RWPE2 (cell line): ENCODE measurements at places on chromosomes 4 and X.

DNA sequence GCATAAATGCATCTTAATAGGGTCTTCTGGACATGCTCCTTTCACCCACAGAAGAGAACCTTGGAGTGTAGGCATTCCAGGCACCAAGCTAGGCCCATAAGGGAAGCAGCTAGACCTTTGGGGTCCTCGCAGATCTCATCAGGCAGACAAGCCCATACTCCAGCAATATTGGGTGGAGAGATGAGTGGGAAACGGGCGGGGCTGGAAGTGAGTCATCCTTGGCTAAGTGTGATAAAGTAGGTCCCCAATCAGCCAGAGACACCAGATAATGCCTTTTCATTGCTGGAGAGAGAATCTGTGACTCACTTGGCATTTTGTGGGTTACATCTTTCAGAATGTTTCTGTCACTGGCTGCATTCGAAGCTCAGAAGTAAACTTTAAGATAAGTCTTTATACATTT lies 133.3 kb upstream of the MBNL3 start:
- DNase-seq: no peak

DNA sequence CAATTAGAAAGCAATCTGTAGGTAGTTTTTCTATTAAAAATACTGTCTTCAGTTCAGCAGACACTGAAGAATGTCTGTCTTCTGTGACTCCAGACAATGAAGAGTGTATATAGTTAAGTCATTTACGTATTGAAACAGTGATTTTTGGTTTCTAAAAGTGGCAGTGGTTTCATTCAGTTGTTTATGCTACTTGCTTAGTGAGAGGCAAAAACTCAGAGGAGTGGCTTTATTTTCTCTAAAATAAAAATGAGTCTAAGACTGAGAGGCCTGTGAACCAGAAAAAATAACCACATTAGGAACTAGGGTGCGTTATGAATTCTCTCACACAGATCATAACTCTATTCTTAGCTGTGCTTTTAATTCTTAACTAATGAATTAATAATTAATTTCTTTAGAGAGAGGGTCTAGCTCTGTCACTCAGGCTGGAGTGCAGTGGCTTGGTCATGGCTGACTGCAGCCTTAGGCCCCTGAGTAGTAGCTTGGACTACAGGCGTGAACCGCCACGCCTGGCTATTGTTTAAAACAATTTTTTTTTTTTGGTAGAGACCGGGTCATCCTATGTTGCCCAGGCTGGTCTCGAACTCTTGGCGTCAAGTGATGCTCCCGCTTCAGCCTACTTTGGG lies 31.4 kb downstream of the FREM3 start:
- DNase-seq: no peak

DNA sequence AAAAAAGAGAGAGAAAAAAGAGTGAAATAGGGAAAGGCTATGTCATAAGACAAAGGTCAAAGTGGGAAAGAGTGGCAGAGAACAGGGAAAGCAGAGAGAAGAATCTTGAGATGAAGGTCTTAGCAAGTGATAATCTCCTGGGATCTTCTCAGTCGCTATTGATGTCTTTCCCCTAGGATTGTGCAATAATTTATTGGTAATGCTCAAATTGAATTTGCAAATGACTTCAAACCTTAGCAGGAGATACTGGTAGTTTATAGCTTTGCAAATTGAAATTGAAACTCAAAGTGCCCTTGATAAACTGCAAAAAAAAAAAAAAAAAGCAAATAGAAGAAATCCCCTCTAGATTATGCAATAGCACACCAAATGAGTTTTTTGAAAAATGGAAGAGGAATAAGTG lies 45.7 kb upstream of the MID1 start:
- no peak for DNase-seq

- DNase-seq: no peak
These were observed 351.5 kb upstream of the EMCN start for GRCh38 chr4:100869276-100869675.

- DNase-seq: no peak
These were observed 5.1 kb downstream of the PPP1R2C start for GRCh38 chrX:42772874-42773273.

DNA sequence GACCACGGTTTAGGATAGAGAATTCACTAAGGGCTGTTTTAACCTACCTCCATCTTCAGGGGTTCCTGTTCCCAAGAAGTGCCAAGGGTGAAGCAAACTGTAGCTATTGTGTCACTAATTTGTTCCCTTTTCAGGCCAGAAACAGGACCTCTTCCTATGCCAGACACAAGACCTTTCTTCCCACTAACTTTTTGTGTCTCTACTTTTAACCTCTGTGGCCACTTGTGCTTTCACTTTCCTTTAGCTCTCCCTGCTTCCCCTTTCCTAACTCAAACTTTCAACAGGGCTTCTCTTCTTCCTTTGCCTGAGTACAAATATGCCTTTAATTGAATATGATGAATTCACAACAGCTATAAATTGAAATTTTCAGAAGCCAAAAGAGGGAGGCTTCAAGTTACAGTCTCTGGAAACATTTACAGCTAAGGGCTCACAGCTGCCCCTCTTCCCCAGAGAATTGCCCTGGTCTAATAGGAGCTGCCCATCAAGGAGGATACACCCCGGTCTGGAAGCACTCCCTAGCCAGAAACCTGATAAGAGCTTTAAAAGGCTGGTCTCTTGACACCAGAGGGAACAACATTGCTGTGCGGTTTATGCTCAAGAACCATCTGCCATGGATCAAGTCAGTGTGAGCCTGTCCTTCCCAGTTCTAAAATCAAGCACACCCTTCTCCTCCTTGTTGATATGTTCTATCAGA lies 61.7 kb upstream of the PLS3 start:
- DNase-seq: no peak

DNA sequence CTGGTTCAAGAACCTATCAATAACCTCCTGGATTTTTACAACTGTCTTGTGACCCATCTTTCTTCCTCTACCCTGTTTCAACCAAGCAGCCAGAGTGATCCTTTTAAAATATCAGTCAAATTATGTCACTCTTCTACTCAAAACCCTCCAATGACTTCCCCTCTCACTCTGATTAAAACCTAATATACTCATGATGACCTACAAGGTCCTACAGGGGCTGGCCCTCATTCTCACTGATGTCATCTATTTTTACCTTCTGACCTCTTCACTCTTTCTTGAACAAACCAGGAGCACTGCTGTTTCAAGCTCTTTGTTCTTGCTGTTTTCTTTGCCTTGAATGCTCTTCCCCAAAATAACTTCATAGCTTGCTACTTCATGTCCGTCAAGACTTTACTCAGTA lies 48.5 kb downstream of the ARHGEF38 start:
- DNase-seq: no peak

GRCh38 chrX:123976706-123977316 lies 15.3 kb downstream of the STAG2 start:
- no peak for DNase-seq

DNA sequence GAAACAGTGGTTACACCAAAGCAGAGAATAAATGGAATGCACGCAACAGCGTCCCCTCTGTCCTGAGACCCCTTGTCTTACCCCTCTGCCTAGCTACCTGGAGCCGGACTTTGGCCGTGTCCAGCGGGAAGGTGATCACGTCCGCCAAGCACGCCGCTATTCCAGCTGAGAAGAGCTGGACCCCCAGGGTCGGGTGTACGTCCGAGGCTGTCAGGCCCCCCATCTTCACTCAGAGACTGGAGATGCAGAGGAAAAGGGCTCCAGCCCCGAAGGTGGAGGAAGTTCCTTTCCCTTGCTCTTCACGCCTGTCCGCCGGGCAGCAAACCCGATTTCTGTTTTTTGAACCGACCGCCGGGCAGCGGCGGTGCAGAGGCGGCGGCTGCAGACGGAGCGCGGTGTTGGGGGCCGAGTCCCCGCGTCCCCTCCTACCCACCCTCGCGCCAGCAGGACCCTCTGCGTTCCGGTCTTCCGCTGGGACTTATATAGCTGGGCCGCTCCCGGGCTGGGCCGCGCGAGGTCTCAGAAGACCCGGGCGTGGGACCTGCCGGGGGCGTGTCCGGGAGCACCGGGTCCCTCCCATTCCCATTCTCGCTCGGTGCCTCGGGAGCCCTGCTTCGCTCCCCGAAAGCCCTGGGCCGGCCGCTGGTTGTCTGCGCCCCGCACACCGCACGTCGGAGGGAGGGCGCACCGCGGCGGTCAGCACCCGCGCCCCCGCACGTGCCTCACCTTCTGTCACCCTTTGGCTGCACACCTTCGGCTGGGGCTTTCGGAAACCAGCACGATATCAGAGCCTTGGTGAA lies at the start of gene UCP1:
Gene UCP1 (minus strand): TSS at position 455 of the 800 bp plus-strand sequence. CDS start 232 bp downstream, at position 223.
- DNase-seq: no peak

DNA sequence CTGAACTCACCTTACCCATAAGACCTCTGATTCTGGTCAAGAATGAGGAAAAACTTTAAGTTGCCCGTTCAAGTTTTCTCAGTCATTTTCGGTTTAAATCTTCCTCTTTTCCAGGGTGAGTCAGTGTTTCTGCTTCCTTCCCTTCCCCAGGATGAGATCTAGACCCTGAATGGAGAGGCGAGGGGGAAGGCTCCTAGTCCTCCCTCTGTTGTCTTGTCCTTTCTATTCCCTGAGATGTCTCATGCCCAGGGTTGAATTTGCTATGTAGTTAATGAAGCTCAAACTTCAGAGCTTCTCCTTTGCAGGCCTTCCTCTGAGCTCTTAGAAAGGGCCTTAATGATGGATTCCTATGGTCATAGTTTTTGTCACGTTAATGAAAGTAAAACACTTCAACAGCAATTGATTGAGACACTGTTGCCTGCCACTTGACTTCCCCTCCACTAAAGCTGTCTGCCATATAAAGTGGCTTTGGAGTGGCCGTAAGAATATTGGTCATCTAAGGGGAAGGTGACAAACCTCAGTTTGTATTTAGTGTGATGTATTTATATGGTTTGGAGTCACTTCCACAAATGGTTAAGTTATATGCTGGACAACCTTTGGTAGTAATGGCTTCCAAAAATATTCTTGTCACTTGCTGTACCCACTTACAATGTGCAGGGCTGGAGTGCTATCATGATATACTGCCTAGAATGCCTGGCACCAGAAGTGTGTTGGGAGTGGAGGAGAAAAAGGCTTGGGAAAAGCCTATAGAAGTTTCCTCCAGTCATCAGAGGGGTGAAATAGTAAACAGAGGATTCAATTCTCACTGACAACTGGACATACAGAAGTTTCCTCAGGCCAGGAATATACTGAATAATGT lies 24.3 kb upstream of the GPRIN3 start:
- no peak for DNase-seq
